Cerebellar cortex (tissue), 1 donor: ENCODE measurements at places on chromosomes 3 and 15.

DNA sequence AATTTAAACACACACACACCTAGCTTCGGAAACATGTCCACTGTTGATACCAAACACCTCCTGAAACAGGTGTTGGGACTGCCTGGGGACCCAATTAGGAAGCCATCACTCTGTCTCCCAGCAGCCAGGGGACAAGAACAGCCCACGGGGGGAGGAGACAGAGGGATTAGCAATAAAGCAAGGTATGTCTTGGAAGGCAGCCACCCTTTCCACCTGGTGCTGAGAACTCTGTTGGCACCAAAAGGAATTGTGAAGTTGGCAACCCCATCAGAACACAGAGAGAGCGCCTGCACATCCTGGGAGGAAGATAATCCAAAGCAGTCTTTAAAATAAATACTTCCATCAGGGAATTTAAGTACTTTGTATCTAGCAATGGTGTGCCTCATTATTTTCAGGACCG, 111.0 kb downstream of the ADAMTS17 start:
- peak; percentile 16 for DNase-seq

DNA sequence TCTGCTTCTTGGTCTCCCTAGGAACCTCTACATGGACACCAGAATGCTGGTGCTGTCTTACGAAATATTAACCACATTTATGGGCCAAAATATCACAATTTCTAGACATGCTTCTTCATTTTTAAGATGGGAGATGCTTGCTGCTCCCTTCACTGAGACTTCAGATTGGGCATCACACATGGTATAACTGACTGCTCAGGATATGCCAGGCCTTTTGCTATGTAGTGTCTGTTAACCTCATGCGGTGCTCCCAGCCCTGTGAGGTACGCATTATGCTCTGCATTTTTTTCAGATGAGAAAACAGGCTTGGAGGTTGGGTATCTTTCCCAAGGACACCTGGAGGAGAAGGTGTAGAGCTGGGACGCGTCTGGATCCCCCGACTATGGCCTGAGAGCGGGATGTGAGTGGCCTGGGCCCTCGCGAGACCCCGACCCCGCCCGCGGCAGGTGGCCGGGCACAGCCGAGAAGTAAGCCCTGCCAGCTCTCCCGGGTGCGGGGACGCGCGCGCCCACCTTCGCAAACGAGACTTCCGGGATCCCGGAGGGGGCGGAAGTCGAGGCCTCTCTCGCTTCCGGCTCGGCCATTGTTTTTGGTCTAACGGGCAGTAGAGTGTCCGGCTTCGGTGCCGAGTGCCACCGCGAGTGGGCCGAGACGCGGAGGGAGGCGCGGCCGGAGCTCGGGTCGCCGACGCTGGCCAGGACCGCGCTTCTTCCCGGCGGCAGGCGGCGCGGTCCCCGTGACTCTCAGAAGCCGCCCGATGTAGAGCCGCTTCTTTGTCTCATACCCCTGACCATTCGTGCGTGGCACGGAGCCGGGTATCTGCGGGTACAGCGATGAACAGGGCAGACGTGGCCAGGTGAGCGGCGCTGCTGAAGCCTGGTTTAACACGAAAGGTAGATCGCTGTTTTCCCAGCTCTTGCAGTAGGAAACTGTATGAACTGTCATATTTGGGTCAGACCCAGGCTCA, at the start of gene ZKSCAN7:
TSS of gene ZKSCAN7 (plus strand) at position 568 of the 967 bp plus-strand sequence. CDS start 1,855 bp downstream, outside the sequence.
- DNase-seq: peak; percentile 73

- DNase-seq: no peak
These were observed 97.2 kb upstream of the COL8A1 start for GRCh38 chr3:99541181-99541580.

DNA sequence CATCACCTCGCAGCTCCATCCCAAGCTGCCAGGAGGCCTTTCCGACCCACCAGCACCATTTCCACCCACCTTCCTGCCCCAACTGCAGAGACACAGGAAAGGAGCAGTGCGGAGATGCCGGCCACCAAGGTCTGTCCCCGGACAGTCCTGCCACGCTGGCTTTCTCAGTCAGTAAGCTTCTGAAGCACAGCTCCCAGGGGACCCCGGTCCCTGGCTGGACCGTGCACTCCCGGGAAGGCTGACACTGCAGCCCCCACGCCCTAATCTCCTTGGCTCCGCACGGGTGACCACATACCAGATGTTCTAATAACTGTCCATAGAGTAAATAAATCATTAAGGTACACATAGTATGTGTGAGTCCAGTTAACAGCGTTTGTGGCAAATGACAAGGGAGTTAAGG, 73.5 kb downstream of the VGLL4 start:
- DNase-seq: no peak

GRCh38 chr15:56495053-56495452, 30.1 kb upstream of the MNS1 start:
- DNase-seq: no peak

- no peak for DNase-seq
These were observed 7.1 kb downstream of the BLOC1S6 start for GRCh38 chr15:45594319-45594718.

DNA sequence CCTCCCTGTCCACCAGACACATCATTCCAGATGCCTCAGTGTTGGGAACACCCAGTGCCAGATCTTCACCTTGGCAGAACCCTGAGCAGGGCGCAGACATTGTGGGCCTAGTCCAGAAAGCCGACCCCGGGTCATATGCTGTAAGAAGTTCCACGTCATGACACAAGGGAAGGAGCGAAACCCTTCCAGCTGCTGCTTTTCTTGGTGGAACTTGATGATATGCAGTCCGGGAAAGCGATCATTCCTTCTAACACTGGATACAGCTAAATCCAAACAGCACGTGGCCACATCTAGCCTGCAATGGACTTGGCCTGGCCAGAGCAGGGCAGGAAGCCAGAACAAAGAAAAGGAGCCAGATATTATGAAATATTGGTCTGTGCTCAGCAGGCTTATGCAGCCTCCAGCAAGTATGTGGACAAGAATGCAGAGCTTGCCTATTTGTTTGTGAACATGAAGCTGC, 22.0 kb downstream of the GASK1A start:
- peak; percentile 94 for DNase-seq

DNA sequence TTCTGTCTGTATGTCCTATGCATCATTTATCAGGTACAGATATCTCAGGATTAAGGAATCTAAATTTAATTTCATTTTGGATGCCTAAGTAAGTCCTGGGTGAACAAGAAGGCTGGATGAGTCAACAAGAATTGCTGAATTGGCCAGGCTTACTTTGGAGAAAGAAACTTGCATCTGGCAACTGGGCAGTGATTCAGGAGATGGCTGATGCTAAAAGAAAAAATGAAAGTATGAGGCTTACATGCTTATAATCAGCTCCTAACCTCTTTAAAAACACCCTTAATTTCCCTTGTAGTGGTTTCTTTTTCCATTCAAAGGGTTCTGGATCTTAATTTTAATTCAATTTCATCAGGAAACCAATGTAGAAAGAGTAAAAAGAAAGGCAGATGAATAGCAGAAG, 228.8 kb upstream of the PEX5L start:
- no peak for DNase-seq

DNA sequence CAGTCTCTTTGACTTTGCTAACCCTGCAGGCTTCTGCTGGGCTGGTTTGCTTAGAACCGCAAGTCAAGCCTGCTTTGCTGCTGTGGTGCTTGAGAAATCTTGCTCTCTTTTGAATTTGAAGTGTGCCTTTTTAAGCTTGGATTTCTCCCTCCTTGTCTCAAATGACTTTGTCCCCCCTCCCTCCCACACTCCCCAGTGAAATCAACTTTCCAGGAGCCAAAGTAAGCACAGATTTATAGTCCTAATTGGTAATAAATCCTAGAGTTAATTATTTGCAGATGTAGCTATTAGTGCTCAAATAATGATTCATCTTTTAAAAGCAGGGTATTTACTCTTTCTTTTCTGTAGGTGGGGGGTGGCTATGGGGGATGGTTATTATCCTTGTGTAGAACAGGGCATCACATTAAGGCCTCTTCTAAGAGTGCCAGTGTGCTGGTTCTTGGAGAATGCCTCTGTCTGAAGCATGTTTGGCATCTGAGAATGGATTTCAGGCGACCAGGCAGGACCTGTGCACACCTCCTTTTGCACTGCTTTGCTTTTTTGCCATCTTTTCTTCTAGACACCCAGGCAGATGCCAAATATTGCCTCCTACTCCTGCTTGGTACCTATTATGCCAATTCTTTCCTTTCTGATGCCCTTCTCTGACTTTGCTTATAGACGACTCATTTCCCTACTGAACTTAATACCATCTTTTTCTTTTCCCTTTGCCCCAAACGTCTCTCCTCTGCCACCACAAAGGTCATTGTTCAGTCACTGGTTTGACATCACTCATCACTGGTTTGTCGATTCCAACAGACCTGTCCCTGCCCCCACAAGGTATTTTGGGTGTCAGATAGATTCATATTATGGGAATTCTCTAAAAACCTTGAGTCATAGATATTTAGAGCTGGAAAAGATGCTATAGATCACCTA, 50.7 kb downstream of the CLDN11 start:
- DNase-seq: peak; percentile 29

DNA sequence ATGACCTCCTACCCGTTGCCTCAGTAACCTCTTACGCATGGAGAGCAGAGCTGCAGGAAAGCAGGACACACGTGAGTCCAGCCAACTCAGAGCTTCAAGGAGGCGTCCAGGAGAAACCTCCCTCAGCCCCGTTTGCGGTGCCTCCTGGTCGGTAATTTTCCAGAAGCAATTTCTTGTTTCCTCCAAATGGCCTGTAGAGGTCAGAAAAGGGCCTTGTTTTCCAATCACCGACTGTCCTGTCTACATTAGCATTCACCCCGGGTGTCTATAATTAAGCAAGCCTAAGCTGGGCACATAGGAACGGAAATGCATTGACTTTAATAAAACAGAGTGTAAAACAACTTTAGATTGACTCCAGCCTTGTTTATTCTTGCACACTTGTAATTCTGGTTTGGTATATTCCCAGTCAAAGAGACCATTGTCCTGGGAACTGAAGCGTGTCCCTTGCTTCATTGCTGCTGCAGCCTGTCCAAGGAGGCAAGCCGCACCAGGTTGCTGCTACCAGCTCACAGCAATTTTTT, 836.2 kb downstream of the AGBL1 start:
- DNase-seq: peak; percentile 91

GRCh38 chr3:75395580-75396315, 268.4 kb upstream of the FRG2C start:
- no peak for DNase-seq

- DNase-seq: no peak
These were observed 12.4 kb upstream of the TM4SF4 start for GRCh38 chr3:149462051-149462450.

DNA sequence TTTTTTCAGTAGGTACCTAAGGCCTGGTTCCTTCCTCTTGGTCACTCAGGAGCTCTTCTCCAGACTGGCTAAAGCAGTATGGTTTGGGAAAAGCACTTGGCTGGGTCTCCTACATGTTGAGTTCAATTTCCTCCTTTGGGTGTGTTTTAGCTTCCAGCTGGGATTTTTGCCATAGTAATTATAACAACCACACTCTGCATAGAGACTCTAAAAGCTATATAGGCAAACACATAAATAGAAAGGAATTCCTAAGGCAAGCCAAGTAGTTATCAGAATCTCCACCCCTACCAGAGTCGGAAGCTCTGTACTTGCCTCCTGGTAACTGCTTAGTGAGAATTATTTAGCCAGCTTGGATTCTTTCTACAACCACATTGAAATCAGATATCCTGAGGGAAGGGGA, 48.6 kb downstream of the FOXL2 start:
- DNase-seq: no peak

DNA sequence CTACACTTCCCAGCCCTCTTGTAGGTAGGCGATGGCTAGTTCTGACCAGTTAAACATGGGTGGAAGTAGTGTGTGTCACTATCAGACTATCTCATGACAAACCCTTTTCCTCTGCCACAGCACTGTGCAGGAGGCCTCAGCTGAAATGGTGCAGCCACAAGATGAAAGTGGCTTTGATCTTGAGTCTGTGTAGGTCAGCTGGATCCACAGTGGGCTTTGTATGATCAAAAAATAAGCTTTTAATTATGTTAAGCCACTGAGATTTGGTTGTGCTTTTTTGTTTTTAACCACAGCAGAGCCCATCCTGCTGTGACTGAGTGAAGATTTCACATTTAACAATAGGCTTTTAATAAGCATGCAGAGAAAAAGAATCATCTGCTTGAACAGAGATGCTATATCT, 19.7 kb downstream of the RCN2 start:
- DNase-seq: no peak

DNA sequence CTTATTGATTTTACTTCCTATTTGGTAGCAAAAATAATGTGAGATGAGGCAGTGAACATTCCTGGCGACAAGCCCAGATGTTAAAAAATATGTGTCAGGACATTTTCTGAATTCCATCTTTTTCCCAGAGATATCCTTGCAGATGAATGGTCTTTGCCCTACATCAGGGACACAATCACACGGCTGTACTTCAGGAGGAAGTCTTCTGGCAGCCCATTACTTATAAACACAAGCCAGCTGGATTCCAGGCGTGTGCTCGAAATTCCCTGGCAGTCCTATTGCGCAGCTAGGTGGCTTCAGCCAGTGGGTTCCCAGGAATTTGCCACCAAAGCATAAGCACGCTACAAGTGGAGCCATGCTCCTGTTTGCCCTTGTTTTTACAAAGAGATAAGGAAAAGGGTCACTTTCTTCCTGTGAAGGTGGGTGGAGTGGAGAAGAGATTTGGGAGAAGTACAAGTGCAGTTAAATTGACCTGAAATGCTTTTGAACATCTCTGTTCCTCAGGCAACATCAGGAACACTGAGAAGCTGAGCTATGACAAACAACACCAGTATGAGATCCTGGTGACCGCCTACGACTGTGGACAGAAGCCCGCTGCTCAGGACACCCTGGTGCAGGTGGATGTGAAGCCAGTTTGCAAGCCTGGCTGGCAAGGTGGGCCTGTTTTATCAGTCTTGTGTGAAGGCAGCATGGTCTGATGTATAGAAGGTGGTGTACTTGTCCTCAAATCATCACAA, 257.1 kb upstream of the TRIM42 start:
- no peak for DNase-seq

GRCh38 chr3:160390565-160391138, 8.4 kb downstream of the IFT80 start:
- no peak for DNase-seq

DNA sequence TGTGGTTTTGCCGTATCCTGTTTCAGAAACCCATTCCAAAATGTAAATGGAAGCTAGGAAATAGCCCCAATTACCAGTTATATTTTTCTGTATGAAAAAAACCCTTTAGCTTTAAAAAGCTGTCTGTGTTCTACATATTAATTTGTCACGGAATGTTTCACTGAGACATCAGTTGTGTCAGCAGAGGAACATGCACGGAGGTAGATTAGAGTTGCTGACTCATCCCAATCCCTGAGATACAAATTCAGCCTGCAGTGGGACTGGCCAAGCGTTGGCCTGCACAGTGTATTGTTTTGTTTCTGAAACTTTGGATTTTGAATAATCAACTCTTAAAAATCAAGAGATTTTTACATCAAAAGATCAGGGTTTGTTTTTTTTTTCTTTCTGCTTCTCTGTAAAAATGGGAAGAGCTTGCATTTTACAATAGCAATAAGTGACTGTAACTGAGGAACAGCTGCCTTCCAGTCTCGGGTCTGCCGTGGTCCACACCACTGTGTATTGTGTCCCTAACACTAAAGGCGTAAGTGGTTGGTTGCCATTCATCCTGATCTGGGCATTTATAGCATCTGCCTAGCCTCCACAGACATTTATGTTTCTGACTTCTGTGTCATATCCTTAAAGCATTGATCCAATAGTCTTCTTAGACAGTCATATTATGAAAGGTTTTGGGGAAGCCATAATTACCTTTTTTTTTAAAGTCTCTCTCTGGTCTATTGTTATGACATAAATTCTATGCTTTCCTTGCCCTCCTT, 218.1 kb downstream of the ADAMTSL3 start:
- no peak for DNase-seq
